Prostate gland (tissue), 2 donors: ENCODE measurements at places on chromosomes 7 and 10. TPM values are rescaled to one million over a fixed set of nuclear protein-coding genes. Genes with fewer than 3 reads are reported as not detected.

GRCh38 chr7:123209786-123210185 is 10.0 kb upstream of the SLC13A1 start:
- no peak overlapping the region for H3K27ac ChIP-seq
- H3K4me3 ChIP-seq = no peak overlapping the region
- no peaks in the 10 kb centered on the region for H3K36me3 ChIP-seq
- DNase-seq = no peak

- peak overlapping the region; percentile 94 for H3K4me3 ChIP-seq
- H3K27me3 ChIP-seq = no peaks in the 10 kb centered on the region
- no peaks in the 10 kb centered on the region for H3K36me3 ChIP-seq
- H3K27ac ChIP-seq = peak overlapping the region; percentile 93
- DNase-seq = no peak
These were observed 705 bp downstream of the SLF2 start for GRCh38 chr10:100913470-100913865.

The PTN gene
- 56.6 TPM for total RNA-seq

The NUDT5 gene
- total RNA-seq = 35.8 TPM

DNA sequence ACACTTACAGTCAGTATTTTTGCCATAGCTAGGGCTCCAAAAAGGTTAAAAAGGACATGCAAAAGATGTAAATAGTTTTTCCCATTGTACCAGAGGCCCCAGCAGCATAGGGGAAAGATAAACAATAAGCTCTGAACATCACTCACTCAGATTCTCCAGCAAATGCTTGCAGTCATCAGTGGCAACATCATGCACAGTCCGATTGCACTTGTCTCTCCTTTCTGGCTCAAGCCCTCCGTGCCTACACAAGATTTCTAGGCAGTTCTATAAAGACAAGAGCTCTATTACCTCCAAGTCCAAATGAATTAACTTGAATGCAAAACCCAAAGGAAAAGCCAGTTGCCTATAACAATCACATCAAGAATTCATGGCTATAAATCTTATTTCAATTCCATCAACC is 106.3 kb downstream of the CTTNBP2 start:
- H3K27ac ChIP-seq = no peak overlapping the region
- no peak for DNase-seq
- no peaks in the 10 kb centered on the region for H3K4me1 ChIP-seq
- H3K4me3 ChIP-seq = no peak overlapping the region

- H3K4me3 ChIP-seq = no peak overlapping the region
- no peaks in the 10 kb centered on the region for H3K4me1 ChIP-seq
- H3K27me3 ChIP-seq = no peaks in the 10 kb centered on the region
- no peak for DNase-seq
These were observed 354.8 kb upstream of the CELF2 start for GRCh38 chr10:10662716-10663408.

DNA sequence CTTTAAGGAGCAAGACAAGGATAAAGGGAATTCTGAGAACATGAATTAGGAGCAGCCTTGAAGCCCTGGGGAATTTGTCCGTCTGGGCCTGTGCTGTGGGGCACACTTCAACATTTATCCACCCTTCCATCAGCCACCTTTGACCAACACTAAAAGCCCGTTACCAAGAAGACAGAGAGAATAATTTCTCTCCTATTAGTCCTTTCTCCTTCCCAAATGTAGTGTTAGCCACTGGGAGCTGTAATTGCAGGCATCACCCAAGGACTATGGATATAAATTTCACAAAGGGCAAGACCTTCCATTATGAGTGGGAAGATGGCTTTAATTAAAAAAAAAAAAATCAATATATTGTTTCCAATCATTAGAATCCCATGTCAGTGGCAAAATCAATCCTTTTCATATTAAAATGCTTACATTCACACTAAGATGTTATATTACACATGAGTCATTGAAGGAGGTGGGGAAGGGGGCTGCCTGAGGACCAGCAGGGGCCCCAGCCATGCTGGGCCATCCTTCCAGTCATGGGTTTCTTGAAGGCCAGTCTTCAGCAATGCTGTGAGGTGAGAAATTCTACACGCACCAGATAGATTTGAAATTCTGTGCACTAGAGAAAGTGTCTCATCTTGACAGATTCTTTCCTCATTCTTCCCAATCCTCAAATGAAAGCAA is 292.5 kb upstream of the NRP1 start:
- H3K4me3 ChIP-seq = no peak overlapping the region
- DNase-seq = no peak
- no peaks in the 10 kb centered on the region for H3K27me3 ChIP-seq
- no peaks in the 10 kb centered on the region for H3K4me1 ChIP-seq
- no peak overlapping the region for H3K27ac ChIP-seq
- H3K36me3 ChIP-seq = no peaks in the 10 kb centered on the region

GRCh38 chr10:124701881-124702656 is 42.1 kb downstream of the FAM53B start:
- H3K4me3 ChIP-seq = no peak overlapping the region
- no peak for DNase-seq
- peaks cover 10% of the 10 kb centered on the region for H3K4me1 ChIP-seq
- H3K27me3 ChIP-seq = no peaks in the 10 kb centered on the region
- H3K36me3 ChIP-seq = no peaks in the 10 kb centered on the region
- H3K27ac ChIP-seq = peak overlapping the region; percentile 69

The RADIL gene
- 1.8 TPM for total RNA-seq

GRCh38 chr7:13201628-13202027 is 514.2 kb downstream of the ARL4A start:
- H3K27ac ChIP-seq = no peak overlapping the region
- H3K36me3 ChIP-seq = no peaks in the 10 kb centered on the region
- H3K27me3 ChIP-seq = no peaks in the 10 kb centered on the region
- DNase-seq = no peak
- no peaks in the 10 kb centered on the region for H3K4me1 ChIP-seq

DNA sequence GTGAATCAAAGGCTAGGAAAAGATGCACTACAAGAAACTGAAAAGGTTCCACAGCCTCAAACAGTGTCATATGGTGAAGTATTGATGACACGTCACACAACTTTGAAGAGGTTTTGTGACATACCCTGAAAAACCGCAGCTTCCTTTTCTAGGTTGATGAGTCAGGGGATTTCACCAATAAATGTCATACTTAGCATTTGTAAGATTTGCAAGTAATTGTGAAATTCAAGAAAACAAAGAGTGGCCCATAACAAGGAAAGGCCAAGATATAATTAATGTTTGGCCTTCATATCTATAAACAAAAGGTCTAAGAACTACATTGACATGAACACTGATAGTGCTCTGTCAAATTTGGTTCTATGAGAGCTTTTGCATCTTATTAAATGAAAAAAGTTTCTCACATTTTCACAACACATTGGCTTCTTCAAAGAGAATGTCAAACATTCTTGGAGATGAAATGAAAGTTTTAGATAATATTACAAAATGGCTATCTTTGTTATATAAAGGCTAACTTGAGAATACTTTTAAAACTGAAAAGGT is 62.0 kb upstream of the NAMPT start:
- H3K4me1 ChIP-seq = no peaks in the 10 kb centered on the region
- no peak overlapping the region for H3K4me3 ChIP-seq
- no peak for DNase-seq
- H3K27ac ChIP-seq = no peak overlapping the region
- no peaks in the 10 kb centered on the region for H3K27me3 ChIP-seq
- no peaks in the 10 kb centered on the region for H3K36me3 ChIP-seq

GRCh38 chr7:90900628-90901356 is 304.7 kb downstream of the CDK14 start:
- DNase-seq = no peak
- H3K4me1 ChIP-seq = no peaks in the 10 kb centered on the region
- no peak overlapping the region for H3K4me3 ChIP-seq
- no peaks in the 10 kb centered on the region for H3K36me3 ChIP-seq
- H3K27ac ChIP-seq = no peak overlapping the region

DNA sequence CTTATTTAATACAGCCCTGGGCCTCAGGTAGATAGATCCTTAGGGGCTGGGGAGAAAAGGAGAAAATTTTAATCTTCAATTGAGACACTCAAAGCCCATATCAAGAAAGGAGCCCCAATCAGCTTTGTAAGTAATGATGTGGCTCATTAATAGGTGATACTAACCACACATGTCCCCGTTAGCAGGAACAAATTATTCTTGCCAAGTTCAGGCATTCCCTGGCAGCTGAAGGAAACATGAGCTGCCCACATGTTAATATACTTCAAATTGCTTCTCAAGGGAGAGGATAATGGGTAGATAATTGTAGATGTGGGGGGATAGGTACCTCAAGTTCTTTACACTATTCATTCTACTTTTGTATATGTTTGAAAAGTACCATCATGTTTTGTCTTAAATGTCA is 14.5 kb downstream of the IFIT5 start:
- H3K27ac ChIP-seq = no peak overlapping the region
- H3K27me3 ChIP-seq = no peaks in the 10 kb centered on the region
- no peak overlapping the region for H3K4me3 ChIP-seq
- no peak for DNase-seq
- no peaks in the 10 kb centered on the region for H3K36me3 ChIP-seq
- H3K4me1 ChIP-seq = no peaks in the 10 kb centered on the region

- H3K36me3 ChIP-seq = peaks cover 10% of the 10 kb centered on the region
- no peaks in the 10 kb centered on the region for H3K27me3 ChIP-seq
- H3K27ac ChIP-seq = no peak overlapping the region
These were observed 61.0 kb upstream of the LRRC4 start for GRCh38 chr7:128092221-128092620.

DNA sequence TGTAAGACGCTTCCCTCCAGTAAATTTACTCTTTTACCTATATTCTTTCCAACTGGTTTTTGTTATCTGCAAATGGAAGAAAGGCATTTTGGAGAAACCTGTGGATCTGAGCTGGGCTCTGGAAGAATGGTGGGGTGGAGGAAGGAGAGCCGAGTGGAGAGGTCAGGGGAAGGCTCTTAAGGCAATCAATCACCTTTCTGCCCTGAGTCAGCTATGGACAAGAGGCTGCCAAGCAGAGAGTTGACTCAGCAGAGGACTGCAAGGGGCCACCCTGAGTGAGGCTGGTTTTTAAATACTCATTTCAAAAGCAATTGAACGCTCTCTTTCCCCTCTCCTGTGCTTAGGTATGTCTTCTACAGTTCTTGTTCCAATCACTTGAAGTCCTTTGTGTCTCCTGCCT is 81.8 kb downstream of the SPAG6 start:
- H3K36me3 ChIP-seq = no peaks in the 10 kb centered on the region
- H3K4me1 ChIP-seq = no peaks in the 10 kb centered on the region
- no peak overlapping the region for H3K4me3 ChIP-seq
- H3K27me3 ChIP-seq = no peaks in the 10 kb centered on the region
- DNase-seq = no peak

GRCh38 chr7:129343099-129343700 is 91.0 kb upstream of the STRIP2 start:
- no peak overlapping the region for H3K4me3 ChIP-seq
- H3K4me1 ChIP-seq = no peaks in the 10 kb centered on the region
- no peaks in the 10 kb centered on the region for H3K27me3 ChIP-seq

- peak overlapping the region; percentile 92 for H3K4me3 ChIP-seq
- no peak for DNase-seq
- H3K36me3 ChIP-seq = no peaks in the 10 kb centered on the region
- H3K27me3 ChIP-seq = no peaks in the 10 kb centered on the region
- peak overlapping the region; percentile 99 for H3K27ac ChIP-seq
These were observed 2.1 kb upstream of the ZMIZ1 start for GRCh38 chr10:79066411-79067240.
